ENCODE measurements at places on chromosomes 3 and 15. TPM values are rescaled to one million over a fixed set of nuclear protein-coding genes. Genes with fewer than 3 reads are reported as not detected.

Gene DLEC1
- total RNA-seq: 0.54 TPM

Gene C2CD4A
- total RNA-seq: under 0.01 TPM

Gene AMIGO3
- 17.5 TPM for total RNA-seq

Gene LARP6
- total RNA-seq: 1.3 TPM

Gene ZNF710
- 29.1 TPM for total RNA-seq

Gene ZNF385D
- 22.4 TPM for total RNA-seq

Gene CPLX3
- total RNA-seq: not detected

Gene TPRG1
- under 0.01 TPM for total RNA-seq

DNA sequence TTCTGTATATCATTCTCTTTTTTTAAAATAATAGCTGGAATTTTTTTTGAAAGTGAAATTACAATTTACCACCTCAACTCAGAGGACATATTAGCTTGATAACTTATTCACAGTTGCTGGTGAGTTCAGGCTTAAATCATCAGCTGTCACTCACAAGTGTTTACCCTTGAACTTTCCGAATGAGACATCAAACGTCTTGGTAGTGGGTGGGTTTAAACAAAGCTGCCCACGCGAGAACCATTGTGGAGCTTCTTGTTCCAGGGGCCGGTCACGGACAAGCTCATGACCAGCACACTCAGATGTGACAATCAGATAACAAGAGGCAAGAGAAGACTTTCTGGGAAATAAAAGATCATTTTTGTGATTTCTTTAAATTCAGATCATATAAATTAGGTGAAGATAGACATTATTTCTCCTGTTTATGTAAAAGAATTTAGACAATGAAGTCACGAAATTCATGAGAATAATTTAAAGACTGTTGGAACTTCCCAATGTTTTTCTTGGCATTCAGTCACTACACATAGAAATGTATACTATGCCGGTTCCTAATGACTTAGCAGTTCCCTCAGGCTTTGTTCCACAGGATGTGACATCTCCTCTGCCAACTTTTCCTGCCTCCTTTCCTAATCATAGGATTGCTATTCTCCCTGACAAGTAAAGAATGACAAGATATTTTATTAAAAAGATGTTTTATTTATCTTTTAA lies 29.3 kb downstream of the BTD start:
- no peak for DNase-seq

GRCh38 chr15:57953874-57954273 lies 111.6 kb downstream of the ALDH1A2 start:
- DNase-seq: no peak

GRCh38 chr3:39075910-39076309 lies 24.1 kb downstream of the WDR48 start:
- no peak for DNase-seq

DNA sequence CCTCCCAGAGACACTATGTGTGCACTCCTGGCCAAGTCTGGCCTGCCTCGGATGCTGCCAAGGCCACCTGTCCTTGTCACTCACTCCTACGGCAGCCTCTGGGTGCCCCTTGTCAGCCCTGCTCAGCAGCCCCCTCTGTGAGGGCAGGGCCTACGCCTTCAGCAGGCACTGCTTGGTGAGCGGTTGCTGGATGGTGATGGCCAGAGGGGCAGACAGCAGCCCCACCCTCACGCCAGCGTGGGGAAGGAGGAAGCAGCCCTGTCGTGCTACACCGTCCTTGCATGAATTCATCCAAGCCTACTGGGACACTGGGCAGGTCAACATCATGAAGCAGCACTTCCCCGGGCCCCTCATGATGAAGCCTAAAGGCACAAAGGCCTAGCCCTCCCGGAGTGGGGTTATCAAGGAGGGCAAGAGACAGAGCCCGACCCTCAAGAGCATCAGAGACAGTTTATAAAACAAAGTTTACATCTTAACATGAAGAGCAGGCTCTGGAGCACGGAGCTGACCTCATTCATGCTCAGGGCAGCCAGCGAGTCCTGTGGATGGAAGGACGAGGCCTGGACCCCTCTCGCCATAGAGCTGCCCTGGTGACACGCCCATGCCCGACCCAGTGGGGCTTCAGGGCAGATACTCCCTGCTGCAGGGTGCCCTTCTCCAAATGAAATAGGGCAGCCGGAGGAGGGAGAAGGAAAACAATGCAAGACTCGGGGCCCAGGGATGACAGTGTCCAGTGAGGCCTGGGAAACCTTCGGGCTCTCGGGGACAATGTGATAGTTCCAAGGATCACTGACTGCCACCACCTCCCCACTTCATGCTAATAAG lies 25.3 kb downstream of the CHDH start:
- DNase-seq: no peak

- no peak for DNase-seq
These were observed 307.1 kb downstream of the MECOM start for GRCh38 chr3:169356284-169356955.

- no peak for DNase-seq
These were observed 395.3 kb upstream of the TPRG1 start for GRCh38 chr3:188776447-188776846.

DNA sequence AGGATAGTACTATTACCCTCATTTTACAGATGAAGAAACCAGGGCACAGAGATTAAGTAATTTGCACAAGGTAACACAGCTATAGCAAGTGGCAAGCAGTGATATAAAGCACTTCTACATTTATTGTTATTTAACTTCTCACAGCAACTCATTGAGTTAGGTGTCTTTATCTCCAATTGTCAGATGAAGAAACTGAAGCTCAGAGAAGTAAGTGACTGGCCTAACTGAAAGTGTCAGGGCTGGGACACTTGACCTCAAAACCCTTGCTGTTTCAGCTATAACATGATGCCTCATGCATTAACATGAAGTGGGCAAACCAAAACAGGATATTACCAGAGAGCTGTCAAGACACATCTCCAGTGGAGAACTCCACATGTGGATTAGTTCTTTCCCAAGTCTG lies 65.8 kb upstream of the LEKR1 start:
- peak; percentile 12 for DNase-seq

- DNase-seq: peak; percentile 59
These were observed 185.7 kb upstream of the THRB start for GRCh38 chr3:24680214-24680967.

- DNase-seq: no peak
These were observed at the start of gene LRRC31 for GRCh38 chr3:169869484-169870220. Gene LRRC31 (minus strand): TSS chr3:169869935. CDS start chr3:169869807, 128 bp downstream.

DNA sequence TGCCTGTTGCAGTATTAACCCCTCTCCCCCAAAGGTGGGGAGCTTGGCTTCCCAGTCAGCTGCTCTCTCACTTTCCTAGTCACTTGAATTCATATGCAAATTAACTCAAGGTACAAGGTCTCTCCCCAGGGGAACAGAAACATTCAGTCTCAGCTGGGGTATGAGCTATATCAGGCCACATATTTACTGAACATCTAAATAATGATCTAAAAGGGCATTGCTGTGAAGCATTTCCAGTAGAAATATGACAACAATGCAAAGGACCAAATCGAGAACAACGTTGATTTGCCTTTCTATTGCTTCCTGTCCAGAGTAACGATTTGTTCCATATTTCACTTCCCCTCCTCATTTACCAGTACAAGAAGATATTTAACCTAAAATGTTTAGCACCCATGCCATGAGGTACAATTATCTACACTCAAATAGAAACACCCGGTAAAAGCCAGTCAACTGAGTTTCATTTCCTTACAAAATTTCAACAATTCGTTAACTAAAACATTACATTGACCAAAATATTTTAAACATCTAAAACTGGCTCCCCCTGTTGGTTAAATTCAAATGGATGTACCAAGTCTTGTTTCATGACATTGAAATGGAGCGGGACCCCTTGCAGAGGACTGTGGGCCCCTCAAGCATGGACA lies 36.5 kb upstream of the KLHL6 start:
- DNase-seq: no peak

GRCh38 chr3:113054552-113054951 lies 63.8 kb downstream of the GTPBP8 start:
- no peak for DNase-seq

GRCh38 chr3:137612291-137612690 lies 151.8 kb upstream of the SOX14 start:
- DNase-seq: no peak

- no peak for DNase-seq
These were observed 336.1 kb upstream of the PROK2 start for GRCh38 chr3:72120806-72121778.

DNA sequence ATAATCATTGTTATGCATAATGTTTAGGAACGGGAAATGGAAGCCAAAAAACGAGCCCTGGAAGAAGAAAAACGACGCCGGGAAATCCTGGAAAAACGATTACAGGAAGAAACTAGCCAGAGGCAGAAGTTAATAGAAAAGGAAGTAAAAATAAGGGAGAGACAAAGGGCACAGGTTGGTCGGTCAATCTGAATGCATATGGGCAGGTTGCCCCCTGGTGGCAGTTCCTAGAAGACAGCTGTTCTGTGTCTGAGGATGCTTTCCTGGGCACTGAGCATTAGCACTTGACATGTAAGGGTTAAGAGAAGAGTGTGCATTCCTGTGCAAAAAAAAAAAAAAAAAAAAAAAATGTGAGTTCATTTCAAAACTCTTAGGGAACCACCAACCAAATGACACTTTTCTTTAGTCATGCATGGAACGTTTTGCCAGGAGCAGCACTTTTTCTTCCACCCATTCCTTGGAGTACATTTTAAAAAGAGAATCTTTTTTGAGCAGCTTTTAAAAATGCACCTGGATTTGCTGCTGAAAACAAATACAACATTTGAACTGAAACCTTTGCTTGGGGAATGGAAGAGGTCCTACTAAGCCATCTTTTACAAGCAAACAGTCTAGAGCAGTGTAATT lies 11.1 kb upstream of the ABHD10 start:
- DNase-seq: peak; percentile 54

- no peak for DNase-seq
These were observed 31.4 kb downstream of the SLC49A4 start for GRCh38 chr3:122826278-122826677.

- DNase-seq: no peak
These were observed 508.8 kb downstream of the LPP start for GRCh38 chr3:188662795-188663194.

DNA sequence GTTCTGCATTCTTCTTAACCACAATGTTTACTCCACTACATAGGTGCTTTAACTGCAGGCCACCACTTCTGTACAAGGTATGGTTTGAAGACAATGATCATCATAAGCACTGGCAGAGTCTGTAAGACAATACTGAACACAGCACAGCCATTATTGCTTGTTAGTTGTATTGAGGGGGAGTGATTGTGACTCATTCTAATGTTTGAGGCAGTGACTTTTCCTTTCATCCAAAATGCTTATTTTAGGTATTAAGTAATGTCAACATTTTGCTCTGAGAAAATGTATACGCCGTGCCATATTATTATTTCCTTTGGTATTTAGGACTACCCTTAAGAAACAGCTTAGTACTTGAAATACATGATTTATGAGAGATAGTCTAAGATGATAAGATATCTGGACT lies 618.2 kb upstream of the ZNF717 start:
- no peak for DNase-seq

- no peak for DNase-seq
These were observed 6.7 kb downstream of the ADPRH start for GRCh38 chr3:119585856-119586570.

- peak; percentile 50 for DNase-seq
These were observed 489.2 kb upstream of the UBE2E2 start for GRCh38 chr3:22713936-22714335.

DNA sequence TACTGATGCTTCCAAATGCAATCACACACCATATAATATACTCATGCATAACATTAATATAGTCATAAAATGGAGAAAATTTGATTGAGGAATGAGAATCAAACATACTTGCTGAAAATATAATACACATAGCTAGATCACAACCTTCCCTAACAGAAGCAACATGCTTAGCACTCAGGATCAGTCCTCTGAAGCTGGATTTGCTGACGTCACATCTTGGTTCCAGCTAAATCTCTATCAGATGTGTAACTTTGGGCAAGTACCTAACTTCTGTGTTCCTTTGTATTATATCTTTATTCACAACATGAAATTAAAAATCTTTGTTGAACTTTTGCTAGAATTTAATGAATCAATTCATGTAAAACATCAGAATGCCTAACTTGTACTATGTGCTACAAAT lies 263.5 kb downstream of the ZNF385D start:
- no peak for DNase-seq

DNA sequence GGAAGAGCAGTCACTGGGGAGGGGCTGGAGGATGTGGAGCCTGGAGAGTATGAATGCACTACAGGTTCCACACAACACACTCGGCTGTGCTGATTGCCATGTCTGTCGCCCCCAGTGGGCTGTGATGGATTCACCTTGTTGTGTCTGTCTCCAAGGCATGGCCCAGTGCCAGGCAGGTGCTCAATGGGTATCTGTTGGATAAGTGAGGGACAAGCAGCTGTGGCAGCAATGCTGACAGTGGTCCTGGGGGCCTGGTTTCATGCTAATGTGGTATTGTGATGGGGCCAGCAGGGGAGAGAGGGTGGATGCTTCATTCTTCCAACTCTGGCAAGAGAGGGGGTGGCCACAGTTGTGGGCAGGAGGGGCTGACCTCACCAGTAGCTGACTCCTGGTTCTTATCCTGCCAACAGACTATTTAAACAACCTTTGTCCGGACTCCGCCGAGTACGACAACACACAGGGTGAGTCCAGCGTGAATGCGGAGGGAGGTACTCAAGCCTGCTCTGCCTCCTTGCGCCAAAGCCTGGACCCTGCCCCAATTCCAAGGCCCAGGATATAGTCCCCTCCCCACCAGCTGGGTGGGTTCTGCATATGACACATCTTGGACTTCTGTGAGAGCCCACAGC lies 47.3 kb upstream of the NR2C2 start:
- no peak for DNase-seq

- no peak for DNase-seq
These were observed 53.4 kb downstream of the GLCE start for GRCh38 chr15:69213786-69214185.

DNA sequence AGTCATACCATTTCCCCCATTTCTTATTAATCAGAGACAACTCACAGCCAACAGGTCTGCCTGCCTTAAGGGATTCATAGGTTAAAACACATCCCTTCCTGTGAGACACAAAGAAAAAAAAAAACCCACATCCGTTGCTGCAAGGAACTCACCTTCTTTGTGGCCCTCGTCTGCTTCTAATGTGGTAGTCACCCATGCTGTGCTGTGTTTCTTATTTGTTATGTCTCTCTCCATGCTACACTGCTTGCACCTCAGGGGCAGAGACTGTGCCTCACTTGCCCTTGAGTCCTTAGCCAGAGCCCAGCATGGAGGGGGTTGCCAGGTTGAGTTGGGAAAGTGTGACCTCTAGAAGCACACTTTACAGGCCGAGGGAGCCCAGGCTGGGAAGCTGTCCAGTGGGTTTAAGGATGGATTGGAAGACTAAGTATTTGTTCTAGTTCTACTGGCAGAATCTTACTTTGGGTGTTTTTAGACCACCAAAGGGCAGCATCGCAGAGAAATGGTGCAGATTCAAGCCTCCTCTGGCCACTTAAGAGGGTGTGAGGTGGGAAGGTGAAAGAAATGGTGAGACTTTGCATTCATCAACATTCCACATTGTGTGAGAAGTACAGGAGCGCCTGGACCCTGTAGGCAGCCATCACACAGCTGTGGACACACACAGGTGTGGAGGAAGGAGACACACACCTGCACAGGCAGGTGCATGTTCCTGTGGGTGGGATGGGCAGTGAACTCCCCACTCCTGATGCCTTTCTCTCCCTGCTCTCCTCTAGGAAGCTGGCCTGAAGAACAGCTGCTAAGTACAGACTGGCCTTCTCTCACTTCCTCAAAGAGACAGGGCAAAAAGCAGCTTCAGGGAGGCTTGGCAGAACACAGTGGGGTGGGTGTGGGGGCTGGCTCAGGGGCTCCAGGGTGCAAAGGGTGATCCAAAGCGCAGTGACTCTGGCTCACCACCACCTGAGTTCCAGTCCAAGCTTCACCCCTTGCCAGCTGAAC lies 48.8 kb downstream of the GLB1 start:
- no peak for DNase-seq

GRCh38 chr3:3628676-3629328 lies 170.4 kb upstream of the LRRN1 start:
- DNase-seq: no peak

Data from hematopoietic multipotent progenitor cell (in vitro differentiated cells).